Amniotic epithelial cell (primary cell): ENCODE measurements at places on chromosomes 6 and 20.

DNA sequence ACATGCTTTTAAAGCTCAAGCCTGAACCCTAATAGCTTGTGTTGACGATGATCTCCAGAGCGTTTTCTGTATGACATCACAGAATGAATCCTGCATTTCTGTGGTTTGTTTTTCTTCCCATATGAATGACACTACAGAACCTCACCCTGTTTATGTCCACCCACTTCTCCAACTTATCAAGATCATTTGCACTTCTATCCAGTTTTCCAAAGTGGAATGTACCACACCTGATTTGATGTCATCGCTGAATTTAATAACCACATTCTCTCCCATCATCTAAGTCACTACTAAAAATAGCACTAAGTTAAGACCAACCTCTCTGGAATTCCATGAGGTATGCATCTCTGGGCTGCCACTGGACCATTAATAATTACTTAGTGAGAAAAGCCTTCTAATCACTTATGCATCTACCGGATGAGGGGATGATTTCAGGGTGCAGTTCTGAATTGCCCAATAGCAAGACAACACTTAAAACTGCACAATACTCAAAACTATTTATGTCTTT is 33.3 kb upstream of the CITED2 start:
- peak; percentile 97 for DNase-seq

DNA sequence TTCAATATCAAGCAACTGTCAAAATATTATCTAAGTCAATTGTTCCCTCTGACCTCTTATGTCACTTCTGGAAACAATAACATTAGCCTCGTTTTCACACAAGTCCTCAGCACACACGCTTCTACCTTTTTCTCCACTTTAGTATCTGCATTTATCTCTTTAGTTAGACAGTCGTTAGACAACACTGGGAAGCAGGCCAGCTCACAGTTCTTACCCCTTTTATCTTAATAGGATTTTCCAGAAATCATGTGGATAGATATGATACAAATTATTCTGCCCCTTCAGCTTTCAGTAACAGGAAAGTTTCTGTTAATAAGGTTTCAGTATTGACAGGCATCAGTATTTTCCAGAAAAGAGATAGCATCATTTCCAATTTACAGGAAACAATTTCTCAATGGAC is 25.9 kb upstream of the HAO1 start:
- DNase-seq: no peak

- DNase-seq: peak; percentile 34
These were observed 118.8 kb downstream of the BMP5 start for GRCh38 chr6:55756531-55757031.

DNA sequence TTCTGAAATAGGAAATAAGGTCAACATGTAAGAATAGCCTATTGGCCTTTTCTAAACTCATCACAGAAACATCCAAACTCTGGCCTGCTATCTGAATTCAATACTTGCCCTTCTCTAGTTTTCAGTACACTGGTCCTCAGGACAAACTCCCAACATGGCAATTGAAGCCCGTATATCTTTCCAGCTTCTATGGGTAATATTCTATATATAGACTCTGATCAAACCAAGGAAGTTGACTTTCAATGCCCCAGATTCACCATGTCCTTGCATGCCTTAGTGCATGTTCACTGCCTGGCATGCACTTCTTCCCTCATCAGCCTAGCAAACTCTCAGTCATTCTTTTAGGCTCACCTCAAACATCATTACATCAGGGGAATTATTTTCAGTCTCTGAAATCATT is 73.2 kb downstream of the RSPO3 start:
- peak; percentile 42 for DNase-seq

DNA sequence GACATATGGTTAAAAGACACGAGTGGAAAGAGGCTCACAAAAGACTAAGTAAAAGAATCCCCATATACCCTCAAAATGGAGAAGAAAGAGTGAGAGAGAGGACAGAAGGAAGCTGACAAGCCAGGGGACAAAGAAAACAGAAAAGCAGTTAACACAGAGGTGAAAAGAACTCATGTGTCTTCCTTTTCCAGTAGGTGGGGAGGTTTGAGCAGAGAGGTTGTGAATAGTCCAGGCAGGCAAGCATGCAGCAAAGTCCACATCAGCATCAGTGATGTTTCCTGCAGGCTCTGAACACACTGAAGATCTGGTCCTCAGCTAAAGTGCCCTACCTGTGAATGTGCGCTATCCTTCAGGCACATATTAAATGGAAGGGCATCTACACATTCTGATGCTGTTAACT is 196.5 kb upstream of the IRAK1BP1 start:
- DNase-seq: no peak

GRCh38 chr6:39411465-39411864 is 89.0 kb upstream of the KCNK16 start:
- DNase-seq: no peak

GRCh38 chr20:63301671-63302070 is 8.7 kb downstream of the COL20A1 start:
- DNase-seq: no peak

DNA sequence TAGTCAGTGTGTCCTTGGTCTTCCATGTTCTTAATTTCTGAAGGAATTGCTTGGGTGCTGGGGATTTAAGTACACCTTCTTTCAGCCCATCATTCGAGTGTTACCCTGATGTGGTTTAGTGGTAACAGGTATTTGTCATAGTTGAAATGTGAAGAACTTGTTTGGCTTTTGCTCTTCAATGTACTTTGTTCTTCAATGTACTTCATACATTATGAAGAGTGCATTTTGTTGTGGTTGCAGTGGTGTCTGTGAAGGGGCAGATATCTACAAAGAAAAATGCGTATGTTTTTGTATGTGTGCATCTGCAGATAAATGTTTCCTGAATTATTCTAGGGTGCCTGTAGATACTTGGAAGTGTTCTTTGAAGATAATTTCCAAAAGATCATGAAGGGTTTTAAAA is 111.2 kb upstream of the SUPT3H start:
- DNase-seq: no peak

DNA sequence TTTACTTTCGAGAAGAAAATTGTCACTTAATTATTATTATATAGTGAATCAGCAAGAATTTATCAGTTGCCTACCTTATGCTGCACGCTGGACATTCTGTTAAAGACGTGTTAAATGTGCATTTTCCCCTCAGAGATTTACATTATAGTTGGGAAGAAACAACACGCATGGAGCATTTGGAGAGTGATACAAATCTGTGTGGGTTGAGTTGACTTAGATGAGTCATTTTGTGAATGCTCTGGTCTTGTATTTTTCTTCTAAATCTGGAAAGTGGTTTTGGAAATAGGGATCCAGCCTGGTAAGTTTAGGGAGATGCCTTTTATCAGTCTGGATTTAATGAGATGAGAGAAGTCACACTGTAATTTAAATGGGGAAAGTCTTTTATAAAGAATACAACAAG is 24.0 kb upstream of the SMIM26 start:
- DNase-seq: no peak

DNA sequence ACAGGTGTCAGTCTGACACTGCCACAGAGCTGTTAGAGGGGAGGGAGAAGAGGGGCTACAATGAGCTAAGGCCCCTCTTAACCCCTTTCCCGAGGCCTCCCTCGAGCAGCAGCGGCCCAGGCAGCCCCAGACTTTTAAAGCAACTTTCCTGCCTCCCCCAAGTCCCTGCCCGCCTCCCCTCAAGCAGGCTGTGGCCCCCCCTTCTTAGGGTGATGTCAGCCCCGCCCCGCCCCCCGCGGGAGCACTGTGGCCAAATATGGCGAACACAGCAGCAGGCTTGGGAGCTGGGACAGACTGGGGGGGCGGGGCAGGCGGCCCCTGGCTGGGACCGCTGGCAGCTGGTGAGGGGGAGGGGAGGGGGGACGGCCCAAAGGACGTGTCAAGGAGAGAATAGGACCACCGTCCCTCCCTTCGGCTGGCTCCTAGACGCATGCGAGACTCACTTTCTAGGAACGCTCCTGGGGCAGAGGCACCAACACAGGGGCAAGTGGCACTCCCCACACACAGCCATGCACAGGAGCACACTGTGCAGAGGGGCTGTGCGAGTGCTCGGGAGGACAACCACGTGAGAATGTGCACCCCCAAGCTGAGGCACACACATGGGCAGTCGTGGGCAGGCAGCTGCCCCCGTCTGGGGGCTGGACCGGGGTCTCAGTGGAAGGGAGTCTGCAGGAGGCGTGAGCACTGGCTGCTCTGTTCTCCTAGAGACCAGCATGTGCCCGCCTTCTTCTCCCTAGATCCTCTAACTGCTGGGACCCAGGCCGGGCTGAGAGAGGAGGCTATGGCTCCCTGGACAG is 6.7 kb downstream of the TEAD3 start:
- DNase-seq: peak; percentile 29
